Tibial nerve (tissue), 4 donors: ENCODE measurements at places on chromosomes 1 and 21.

DNA sequence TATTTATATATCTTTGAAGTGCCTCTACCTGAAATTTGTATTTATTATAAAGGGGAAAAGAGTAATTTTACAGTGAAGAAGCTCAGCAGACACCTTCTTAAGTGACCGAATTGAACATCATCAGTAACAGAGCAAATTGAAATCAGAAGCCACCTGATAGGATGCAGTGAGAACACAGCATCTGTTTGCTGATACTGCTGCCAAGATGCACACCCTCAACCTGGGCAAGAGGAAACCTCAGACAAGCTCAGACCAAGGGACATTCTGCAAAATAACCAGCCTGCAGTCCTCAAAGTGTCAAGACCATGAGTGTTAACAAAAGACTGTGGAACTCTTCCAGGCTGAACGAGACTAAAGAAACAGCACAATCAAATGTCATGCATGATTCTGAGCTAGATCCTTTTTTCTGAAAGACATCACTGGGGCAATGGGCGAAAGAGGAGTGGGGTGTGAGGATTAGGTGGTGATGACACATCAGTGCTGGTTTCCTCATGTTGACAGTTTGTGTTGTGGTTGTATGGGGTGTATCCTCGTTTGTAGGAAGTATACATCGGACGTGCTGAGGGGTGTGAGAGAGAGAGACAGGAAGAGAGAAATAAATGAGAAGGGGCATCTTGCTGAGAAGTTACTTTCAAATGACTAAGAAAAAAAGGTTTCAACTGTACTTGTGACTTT, 103.7 kb downstream of the ABCA4 start:
- no peak for DNase-seq
- H3K4me3 ChIP-seq = no peak overlapping the region
- H3K4me1 ChIP-seq = no peaks in the 10 kb centered on the region
- no peaks in the 10 kb centered on the region for H3K36me3 ChIP-seq
- H3K27me3 ChIP-seq = no peaks in the 10 kb centered on the region
- no peak overlapping the region for H3K27ac ChIP-seq

- H3K36me3 ChIP-seq = no peaks in the 10 kb centered on the region
- no peaks in the 10 kb centered on the region for H3K4me1 ChIP-seq
- no peak for DNase-seq
- H3K27me3 ChIP-seq = no peaks in the 10 kb centered on the region
- no peak overlapping the region for H3K27ac ChIP-seq
Measured at GRCh38 chr1:68528243-68528642, 31.4 kb upstream of the DEPDC1 start.

- no peak for DNase-seq
- H3K27me3 ChIP-seq = no peaks in the 10 kb centered on the region
- H3K4me1 ChIP-seq = peaks cover 5% of the 10 kb centered on the region
- no peaks in the 10 kb centered on the region for H3K36me3 ChIP-seq
- H3K4me3 ChIP-seq = no peak overlapping the region
Measured at GRCh38 chr1:243964915-243965314, 86.2 kb upstream of the ZBTB18 start.

DNA sequence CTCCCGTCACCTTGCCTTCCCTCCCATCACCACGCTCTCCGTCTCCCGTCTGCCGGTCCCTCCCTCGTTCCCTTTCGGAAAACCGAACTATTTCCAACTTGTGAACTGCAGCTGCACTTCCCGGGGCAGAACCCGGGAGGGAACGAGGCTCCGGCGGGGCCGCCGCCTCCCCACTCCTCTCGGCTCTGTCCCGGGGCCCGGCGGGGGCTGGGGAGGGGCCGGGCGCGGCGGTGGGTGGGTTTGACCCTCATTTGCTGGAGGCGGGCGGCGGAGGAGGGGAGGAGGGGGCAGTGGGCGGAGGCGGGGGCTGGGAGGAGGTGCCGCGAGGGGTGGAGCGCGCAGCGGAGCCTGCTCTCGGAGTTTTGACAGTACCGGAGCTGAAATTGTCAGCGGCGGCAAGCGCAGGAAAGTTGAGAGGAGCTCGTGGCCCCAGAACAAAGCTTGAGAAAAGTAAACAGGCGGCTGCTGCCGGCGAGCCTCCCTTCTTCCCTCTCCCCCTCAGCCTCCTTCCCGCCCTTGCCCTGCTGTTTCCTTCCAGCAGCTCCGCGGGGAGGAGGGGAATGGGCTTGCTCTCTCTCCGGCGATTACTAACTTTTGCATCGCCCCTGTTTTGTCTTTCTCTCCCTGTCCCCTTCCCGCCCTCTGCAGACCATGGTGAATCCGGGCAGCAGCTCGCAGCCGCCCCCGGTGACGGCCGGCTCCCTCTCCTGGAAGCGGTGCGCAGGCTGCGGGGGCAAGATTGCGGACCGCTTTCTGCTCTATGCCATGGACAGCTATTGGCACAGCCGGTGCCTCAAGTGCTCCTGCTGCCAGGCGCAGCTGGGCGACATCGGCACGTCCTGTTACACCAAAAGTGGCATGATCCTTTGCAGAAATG, 2.9 kb downstream of the LMO4 start:
- H3K4me1 ChIP-seq = no peaks in the 10 kb centered on the region
- DNase-seq = peak; percentile 75

DNA sequence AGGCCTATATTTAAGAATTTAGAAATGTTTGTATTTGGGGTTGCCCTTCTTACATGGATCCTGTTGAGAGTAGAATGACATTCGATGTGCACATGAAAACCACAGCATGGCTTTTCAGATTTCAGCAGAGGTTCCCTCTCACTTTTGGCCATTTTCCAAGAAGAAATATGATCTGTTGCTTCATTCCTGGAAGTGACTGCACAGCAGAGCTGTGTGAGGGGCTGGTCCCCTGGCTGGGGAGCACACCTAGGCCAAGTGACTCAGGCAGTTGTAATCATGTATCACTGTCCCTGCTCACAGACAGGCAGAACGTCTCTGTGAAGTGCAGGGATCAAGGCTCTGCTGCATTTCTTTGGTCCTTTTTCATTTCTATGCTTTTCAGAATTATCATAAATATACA, 32.3 kb downstream of the AGT start:
- no peak overlapping the region for H3K27ac ChIP-seq
- no peaks in the 10 kb centered on the region for H3K27me3 ChIP-seq
- H3K4me3 ChIP-seq = no peak overlapping the region
- H3K4me1 ChIP-seq = no peaks in the 10 kb centered on the region
- no peak for DNase-seq

- no peaks in the 10 kb centered on the region for H3K4me1 ChIP-seq
- no peaks in the 10 kb centered on the region for H3K36me3 ChIP-seq
- H3K4me3 ChIP-seq = no peak overlapping the region
- H3K27ac ChIP-seq = no peak overlapping the region
Measured at GRCh38 chr1:26574719-26575251, 45.2 kb downstream of the RPS6KA1 start.
